RCC 7860 (cell line): ENCODE measurements at places on chromosomes 12 and 14.

DNA sequence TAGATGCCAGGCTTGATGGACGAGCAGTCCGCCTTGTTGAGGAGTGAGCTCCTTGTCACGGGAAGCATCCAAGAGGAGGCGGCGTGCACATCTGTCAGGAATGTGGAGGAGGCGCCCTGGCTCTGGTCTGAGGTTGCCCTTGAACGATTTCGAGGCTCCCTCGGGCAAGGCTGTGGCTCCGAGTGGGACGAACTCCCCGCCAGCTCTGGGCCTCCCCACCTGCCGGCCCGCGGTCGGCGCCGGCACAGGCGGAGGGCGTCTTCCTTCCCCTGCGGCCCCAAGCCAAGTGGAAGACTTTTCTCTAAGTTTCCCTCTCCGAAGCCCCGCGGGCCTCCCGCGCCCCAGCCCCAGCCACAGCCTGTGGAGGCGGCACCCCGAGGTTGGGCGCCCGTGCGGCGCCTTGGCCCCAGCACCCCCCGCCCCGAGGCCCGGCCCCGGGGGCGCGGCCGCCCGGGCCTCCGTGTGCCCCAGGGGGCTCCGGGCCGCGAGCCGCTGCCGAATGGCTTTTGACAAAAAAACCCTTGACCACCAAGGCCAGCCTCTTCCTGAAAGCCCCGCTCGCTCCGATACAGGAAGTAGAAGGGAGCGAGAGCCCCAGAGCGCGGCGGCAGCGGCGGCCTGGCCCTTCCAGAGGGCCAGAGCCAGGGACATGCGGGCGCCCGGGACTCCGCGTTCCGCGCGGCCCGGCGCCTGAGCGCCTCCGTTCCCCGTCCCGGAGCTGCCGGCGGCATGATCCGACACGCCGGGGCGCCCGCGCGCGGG is at the start of gene RIN3:
TSS of gene RIN3 (plus strand) at position 578 of the 762 bp plus-strand sequence. CDS start at position 730, 152 bp downstream.
- DNase-seq: peak; percentile 6

DNA sequence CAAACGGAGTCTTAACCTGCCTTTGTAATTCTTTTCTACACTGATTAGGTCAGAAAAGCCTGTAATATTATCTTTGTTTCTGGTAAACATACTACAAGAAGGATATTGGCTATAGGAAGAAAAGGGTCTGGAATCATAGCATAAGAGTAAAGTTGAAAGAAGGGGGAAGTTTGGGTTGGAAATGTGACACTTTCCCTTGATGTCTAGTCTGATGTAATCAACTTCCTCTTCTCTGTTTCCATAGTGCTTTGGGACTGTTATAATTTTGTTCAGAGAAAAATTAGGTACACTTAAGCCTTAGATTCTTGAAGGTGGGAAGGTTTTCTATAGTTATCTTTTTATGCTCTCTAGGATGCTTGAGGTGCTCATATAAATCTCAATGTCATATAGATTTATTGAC is 322.2 kb downstream of the AEBP2 start:
- no peak for DNase-seq

- DNase-seq: no peak
Observed at GRCh38 chr14:92525322-92526095, 11.9 kb downstream of the RIN3 start.

- no peak for DNase-seq
Observed at GRCh38 chr14:94225460-94226378, 51.6 kb downstream of the PPP4R4 start.

GRCh38 chr14:31556191-31556590 is 5.0 kb upstream of the NUBPL start:
- no peak for DNase-seq

DNA sequence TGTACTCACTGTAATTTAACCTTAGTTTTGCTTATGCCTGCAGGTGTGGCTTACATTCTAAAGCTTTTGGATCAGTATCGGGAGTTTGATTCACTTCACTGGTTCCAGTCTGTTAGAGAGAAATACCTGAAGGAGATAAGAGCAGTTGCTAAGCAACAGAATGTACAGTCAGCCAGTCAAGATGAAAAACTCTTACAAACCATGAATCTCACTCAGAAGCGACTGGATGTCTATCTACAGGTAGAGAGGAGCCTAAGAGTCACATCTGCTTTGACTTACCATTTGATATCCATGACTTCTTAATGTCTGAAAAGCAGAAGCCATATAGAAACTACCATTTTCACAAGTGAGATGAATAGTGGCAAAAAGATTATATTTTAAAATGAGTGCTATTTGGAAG is 56.5 kb downstream of the WASHC4 start:
- DNase-seq: peak; percentile 24

- DNase-seq: peak; percentile 31
Observed at GRCh38 chr14:52563120-52563519, 10.5 kb downstream of the GPR137C start.

GRCh38 chr14:90193925-90194324 is 62.4 kb upstream of the PSMC1 start:
- no peak for DNase-seq

DNA sequence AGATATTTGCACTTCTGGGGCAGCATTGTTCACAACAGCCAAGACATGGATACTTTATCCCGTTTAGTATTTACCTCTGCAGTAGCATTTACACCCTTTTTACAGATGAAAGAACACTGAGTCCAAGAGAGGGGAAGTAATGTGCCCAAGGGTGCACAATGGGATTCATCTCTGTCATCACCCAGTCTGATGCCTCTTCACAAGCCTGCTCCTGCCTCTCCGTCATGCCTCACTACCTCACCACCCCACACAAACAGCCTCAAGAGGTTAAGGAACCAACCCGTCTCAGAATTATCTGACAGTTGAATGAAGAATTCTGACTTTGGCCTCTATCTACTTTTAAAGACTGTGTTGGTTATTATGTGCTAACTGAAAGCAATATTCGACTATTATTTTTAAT is 368.4 kb downstream of the ATP23 start:
- DNase-seq: peak; percentile 89

- DNase-seq: no peak
Observed at GRCh38 chr12:45504316-45505010, 225.0 kb upstream of the ARID2 start.

DNA sequence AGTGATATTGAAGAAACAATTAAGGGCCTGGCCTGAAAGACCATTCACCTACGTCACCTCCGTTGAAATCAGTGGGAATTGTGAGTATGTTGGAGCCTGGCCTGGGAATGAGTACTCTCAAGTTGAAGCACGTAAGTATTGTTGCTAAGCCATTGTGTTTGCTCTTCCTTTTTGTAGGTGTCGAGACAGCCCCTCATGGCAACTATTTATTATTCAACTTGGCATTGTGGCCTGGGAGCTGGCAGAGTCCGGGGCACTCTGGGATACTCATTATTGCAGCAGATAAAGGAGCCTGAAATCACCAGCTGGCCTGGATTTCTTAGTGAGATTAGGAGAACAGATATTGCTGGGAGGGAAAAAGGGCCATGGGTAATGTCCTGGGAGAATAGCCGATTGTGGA is 147.4 kb downstream of the C12orf75 start:
- DNase-seq: no peak

GRCh38 chr14:41915732-41916131 is 309.1 kb downstream of the LRFN5 start:
- no peak for DNase-seq

DNA sequence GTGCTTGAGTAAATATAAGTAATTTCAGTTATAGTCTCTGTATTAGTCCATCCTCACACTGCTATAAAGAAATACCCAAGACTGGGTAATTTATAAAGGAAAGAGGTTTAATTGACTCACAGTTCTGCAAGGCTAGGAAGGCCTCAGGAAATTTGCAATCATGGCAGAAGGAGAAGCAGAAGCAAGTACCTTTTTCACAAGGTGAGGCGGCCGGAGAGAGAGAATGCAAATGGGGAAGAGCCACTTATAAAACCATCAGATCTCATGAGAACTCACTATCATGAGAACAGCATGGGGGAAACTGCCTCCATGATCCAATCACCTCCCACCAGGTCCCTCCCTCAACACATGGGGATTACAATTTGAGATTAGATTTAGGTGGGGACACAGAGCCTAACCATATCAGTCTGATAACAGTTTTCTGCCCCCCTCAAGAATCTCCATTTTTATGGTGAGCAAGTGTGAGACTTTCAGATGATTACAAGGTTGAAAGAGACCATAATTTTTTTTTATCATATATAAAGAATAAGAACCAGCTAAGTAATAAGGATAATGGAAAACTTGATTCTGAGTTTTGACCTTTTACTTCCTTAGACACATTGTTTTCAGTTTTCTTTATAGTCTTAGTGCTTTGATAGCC is 35.6 kb downstream of the LEMD3 start:
- DNase-seq: no peak

GRCh38 chr12:91555436-91556415 is 373.1 kb upstream of the DCN start:
- no peak for DNase-seq

GRCh38 chr12:43198608-43199007 is 353.4 kb downstream of the ADAMTS20 start:
- DNase-seq: no peak

DNA sequence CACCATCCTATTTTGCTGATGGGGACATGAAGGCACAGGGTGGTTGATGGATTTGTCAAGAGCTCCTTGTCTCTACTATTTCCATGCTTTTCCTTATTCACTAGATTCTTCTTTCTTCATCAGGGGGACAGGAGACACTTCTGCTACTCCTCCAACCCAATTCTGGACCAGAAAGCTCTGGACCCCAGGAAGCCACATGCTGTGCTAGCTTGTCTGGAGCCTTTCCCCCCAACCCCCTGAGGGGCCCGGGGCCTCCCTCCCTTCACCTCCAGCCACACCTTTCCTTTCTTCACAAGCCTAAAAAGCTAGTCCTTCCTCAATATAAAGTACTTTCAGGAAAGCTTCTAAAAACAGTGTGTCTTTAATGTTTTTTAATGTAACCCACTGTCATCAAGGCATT is 75.1 kb upstream of the CAPRIN2 start:
- DNase-seq: no peak

DNA sequence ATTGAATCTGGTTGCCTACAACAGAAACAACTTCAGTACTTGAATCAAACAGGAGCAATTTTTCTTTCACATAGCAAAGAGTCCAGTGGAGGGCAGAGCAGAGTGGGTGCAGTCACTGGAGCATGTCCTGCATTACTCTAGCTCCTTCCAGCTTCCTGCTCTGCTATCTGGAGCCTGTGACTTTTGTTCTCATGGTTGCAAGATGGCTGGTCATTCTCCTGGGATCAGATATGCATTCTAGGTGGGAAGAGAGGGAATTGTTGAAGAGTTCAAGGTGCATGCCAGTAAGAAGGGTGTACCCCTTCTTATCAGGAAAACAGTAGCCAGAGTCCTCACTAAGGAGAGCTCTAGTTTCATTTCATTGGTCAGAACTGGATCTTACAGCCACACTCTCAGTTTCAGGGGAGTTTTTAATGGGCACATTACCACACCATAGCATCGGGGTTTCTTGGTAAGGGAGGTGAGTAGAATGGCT is 8.0 kb downstream of the IFT43 start:
- DNase-seq: peak; percentile 27

DNA sequence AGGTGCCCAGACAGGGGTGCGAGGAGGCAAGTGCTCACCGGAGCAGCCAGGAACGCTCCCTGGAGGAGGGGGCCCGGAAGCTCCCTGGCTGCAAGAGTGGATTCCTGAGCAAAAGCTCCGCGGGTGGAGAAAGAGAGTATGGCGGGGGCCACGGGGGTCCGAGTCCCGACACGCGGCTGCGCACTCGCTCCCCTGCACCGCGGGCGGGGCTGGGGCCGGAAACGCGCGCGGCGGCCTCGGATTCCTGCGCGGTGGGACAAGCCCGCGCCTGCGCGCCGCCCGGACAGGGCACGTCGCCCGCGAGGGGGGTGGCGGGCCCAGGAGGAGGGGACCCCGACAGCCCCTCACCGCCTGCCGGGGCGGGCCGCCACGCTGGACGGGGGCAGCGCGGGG is 27.8 kb upstream of the GPR132 start:
- peak; percentile 19 for DNase-seq

- DNase-seq: no peak
Observed at GRCh38 chr14:75837151-75837787, 144.5 kb downstream of the TGFB3 start.

DNA sequence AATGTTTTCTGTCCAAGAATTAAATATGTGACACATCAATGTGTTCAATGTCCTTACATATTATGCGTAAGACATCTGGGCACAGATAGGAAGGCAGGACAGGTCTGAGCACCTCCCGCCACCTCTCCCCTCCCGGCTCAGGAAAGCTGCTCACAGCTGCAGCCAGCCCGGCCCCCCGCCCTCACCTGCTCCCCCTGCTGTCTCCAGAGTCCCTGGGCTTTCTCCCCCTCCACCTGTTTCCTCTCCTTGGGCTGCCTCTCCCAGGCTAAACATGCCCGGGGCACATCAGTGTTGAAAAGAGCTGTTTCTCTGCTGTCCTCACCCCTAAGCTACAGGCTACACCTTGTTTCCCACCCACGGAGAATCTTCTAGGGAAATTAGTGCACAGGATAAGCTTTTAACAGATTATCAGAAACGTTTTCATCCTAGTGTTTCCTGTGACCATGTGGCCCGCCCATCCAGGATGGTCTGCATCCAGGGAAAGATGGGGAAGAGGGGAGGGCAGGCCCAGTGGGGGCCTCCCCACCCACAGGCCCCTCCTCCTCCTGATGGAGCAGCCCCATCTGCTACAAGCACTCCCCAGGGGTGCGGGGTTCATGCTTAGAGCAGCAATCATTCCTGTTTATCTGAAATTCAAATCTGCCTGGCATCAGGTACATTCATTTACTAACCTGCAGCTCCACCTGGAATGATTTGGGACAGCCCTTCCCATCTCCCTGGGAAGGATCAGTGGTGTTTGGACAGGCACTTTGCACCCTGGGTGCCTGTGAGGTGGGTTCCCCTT is 273.8 kb upstream of the SFSWAP start:
- no peak for DNase-seq

- no peak for DNase-seq
Observed at GRCh38 chr14:73467800-73468199, 9.5 kb upstream of the NUMB start.

- no peak for DNase-seq
Observed at GRCh38 chr14:51202914-51203665, 37.0 kb upstream of the TMX1 start.

DNA sequence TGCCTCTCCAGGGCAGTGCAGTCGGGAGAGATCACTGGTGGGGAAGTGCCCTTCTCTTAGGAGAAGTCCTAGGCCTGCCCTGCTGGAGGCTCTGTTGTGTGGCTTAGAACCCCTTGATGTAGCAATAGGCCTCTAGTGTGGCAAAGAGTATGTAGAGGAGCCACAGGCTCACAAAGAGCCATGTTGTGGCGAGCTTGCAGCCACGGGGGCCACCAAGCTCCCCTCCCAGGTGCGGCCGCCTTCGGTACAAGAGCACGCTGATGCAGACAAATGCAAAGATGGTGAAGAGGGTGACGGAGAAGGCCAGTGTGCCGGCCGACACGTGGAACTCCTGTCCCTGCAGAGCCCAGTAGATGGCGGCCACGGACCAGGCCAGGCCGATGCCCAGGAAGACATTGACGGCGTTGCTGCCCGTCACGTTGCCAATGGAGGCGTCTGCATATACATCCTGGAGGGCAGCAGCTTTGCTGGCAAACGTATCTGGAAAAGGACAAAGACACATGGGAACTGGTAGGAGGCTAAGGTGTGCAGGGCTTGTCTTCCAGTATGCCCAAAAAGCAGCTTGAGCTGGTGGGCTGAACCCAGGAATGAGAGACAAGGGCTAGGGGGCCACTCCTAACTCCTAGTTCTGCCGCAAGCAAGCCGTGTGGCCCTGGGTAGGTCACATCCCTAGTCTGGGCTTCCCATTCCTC is 142.8 kb downstream of the SLC8A3 start:
- DNase-seq: peak; percentile 15

- no peak for DNase-seq
Observed at GRCh38 chr12:92147491-92147890, 1.8 kb upstream of the BTG1 start.
